ENCODE measurements at places on chromosomes 4 and X.

GRCh38 chr4:31575504-31575903 is 855.3 kb downstream of the PCDH7 start:
- DNase-seq: no peak

DNA sequence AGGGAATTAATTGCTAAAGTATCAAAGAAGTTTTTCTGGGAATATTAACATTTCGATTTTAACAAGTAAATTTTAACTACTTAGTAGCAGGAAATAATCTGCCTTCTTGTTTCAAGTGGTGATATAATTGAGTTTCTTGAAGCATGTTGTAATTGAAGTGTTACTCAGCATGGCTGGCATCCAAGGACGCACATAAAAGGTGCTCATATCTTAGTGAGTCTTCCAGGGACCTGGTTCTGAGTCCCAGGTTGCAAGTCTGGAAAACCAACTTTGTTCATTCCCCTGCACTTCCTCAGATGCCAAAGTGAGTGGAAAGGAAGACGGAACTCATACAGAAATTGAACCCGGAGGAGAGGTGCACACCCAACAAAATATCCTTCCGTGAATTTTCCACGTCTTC is 399.6 kb downstream of the NLGN4X start:
- no peak for DNase-seq

DNA sequence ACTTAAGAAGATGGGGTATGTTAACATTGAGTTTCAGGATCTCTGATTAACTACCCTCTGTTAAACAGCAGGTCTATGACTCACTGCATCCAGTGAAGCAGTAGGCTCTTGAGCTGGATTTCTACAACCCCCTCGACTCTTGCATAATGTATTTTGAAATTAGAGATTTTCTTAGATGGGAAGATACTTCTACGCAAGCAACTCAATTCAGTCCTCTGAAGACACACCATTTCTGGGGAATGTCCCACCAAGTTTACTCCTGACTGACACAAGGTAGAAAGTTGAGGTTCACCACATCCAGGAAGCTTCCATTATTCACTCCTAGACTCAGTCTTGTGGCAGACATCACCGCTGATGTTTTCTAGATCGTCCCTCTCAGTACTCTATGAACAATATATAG is 12.9 kb downstream of the PALLD start:
- DNase-seq: no peak

DNA sequence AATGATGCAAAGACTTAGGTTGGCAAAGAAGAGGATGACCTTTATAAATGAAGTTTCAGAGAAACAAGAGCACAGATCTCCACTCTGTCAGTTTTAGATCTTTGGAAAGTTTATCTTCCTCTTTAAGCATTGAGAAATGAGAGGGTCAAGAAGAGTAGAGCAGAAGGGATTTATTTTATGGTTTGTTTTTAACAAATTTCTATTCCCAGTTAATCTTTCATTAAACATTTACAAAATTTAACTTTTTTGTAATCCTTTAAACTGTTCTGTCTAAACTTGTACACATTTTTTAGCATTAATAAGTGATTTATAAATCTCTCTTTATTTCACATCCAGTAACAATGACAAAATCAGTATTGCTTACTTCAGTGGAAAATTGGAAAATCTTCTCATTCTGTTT is 875.0 kb upstream of the IGFBP7 start:
- no peak for DNase-seq

DNA sequence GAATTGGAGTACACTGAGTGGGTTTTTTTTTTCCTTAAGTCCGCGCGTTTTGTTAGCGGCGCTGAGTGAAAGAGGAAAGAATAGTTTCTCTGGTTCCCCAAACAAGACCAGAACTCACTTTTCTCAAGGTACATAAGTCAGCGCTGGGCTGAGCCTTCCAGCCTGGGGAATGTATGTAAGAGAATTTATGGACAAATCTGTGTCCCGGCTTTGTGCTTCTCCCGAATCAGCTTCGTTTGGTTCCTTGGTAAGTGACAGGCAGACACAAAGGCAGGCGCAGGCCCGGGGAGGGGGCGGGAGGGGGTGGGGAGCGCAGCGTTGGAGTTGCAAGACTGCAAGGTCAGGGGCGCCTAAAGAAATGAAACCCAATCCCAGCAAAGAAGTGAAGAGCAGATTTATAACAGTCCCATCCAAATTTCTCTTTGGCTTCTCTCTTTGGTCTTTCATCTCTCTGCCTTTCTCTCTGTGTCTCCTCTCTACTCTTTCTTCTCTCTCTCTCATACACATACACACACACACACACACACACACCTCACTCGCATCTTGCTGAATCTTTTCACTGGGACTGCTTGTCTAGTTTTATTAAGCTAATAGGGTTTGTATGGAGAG is 981 bp downstream of the TET2 start:
- peak; percentile 70 for DNase-seq

GRCh38 chr4:8404791-8405515 is 35.6 kb downstream of the ACOX3 start:
- DNase-seq: no peak

DNA sequence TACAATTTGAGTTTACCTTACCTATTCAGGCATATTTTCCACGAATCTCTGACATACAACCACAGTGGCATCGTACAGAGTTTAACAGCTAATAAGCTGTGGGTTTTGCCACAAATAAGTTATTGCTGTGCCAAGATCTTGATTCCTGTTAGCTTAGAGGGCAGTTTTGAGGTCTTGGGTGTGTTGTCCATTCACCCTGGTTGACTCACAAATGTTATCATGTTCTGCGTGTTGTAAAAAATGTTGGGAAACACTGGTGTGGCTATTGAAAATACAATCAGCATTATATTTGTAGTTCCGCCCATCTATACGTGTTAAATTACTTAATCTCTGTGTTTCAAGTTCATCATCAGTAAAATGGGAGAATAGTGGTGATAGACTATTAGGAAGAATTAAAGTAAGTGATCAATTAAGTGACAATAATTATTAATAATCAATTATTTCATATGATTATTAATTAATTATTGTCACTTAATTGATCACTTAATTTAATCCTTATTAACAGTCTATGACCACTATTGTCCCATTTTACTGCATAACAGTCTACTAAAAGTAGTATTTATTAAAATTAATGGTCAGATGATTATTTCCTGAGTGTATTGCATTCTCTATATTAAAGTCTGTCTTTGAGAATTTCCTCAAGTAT is 96.3 kb downstream of the TMA16 start:
- DNase-seq: no peak

- DNase-seq: no peak
These were observed 111.4 kb downstream of the HDAC8 start for GRCh38 chrX:72461288-72461687.
